ENCODE measurements at places on chromosomes 5 and 9. TPM values are rescaled to one million over a fixed set of nuclear protein-coding genes. Genes with fewer than 3 reads are reported as not detected.
A peak's percentile ranks its signal among the peaks of the same experiment; 100 is the strongest.

Gene OBP2B
- not detected for total RNA-seq

Gene C9orf50
- not detected for total RNA-seq

Gene SV2C
- total RNA-seq, result 0.32 TPM

Gene WDR36
- 27.7 TPM for total RNA-seq

DNA sequence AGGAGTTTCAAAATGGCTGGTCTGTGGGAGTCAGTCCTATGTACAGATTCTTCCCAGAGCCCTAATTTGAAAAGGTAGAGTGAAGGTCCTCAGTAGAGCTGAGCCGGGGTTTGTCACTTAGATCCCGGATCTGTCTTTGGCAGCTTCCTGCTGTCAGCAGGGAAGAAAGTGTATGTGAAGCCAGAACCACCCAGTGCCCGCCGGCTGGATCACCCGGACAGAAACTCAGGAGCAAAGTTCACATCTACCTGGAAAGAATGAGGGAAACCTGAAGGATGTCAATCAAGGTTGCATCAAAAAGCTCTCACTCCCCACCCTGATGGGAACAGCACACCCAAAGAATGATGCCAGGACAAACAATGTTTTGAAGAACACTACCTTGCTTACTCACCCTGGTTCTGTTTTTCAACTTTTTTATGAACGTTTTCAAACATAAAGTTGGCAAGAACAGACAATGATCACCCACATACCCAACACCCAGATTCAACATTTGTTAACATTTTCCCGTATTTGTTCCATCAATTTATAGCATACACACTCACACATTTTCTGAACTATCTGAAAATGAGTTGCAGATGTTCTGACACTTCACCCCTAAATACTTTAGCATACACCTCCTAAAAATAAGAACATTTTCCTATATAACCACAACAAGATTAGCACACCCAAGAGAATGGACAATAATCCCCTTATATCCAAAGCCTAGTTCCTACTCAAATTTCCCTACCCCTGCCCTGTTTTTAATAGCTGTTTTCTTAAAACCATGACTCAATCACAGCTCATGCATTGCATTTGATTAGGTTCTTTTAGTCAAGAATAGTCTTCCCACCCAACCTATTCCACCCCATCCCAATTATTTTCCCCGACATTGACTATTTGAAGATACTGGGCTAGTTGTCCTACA is 133.9 kb downstream of the LHFPL2 start:
- H3K4me1 ChIP-seq, result peaks cover 46% of the 10 kb centered on the region
- H3K27ac ChIP-seq, result no peak overlapping the region
- no peak for DNase-seq
- H3K27me3 ChIP-seq, result no peaks in the 10 kb centered on the region
- no peak overlapping the region for H3K4me3 ChIP-seq
- no peaks in the 10 kb centered on the region for H3K36me3 ChIP-seq

DNA sequence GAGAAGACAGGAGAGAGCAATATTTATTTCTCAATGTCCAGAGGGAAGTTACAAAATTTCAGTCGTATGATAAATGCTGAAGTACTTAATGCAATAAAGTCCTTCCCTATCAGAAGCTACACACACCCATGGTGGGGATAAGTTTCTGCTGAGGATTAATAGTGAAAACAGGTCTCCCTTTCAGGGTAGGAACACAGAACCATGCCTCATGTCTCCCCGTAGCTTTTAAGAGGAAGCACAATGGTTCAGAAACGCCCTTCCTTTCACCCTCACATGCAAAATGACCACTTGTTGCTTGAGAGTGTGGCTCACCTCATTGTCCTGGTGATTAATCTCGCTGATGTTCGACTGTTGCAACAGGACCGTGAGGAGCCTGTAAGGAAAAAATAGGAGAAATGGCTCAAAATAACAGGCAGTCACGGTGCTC is 73.6 kb downstream of the ANKRD55 start:
- no peak for DNase-seq
- no peaks in the 10 kb centered on the region for H3K36me3 ChIP-seq
- H3K4me3 ChIP-seq, result no peak overlapping the region
- peaks cover 73% of the 10 kb centered on the region for H3K4me1 ChIP-seq
- H3K27me3 ChIP-seq, result no peaks in the 10 kb centered on the region

GRCh38 chr9:34328500-34328986 is 525 bp downstream of the KIF24 start:
- no peaks in the 10 kb centered on the region for H3K27me3 ChIP-seq
- H3K4me1 ChIP-seq, result peaks cover 17% of the 10 kb centered on the region
- no peaks in the 10 kb centered on the region for H3K36me3 ChIP-seq
- no peak for DNase-seq

- H3K27ac ChIP-seq, result no peak overlapping the region
- no peak for DNase-seq
- H3K27me3 ChIP-seq, result no peaks in the 10 kb centered on the region
Observed at GRCh38 chr9:22265038-22265437, 181.6 kb upstream of the DMRTA1 start.

DNA sequence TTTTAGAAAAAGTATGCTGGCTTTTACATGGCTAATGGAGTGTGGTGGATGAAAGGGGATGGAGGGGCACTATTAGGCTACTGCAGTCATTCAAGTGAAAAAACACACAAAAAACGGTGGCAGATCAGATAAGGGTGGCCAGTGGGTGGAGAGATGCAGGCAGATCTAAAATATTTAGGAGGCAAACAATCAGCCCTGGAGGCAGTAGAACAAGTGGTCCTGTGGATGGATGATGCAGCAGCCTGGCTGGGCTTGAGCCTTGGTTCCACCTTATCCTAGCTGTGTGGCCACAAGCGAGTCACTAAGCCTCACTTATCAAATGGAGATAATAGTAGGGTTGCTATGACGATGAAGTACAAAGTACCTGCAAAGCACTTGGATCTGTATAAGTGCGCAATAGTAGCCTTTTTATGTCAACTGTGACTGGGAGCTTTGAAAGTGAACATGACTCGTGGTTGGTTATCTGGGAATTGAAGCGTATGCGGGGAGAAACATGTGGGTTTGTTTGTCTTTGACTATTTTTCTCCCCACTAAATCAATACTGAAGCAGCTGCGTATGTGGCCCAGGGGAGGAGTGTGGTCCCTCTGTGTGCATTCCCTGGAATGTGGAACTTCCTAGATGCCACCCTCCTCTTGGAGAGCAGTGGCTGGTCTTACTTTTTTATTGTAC is 20.2 kb downstream of the NSG2 start:
- DNase-seq, result no peak
- H3K27me3 ChIP-seq, result peaks cover 8% of the 10 kb centered on the region
- no peak overlapping the region for H3K27ac ChIP-seq

DNA sequence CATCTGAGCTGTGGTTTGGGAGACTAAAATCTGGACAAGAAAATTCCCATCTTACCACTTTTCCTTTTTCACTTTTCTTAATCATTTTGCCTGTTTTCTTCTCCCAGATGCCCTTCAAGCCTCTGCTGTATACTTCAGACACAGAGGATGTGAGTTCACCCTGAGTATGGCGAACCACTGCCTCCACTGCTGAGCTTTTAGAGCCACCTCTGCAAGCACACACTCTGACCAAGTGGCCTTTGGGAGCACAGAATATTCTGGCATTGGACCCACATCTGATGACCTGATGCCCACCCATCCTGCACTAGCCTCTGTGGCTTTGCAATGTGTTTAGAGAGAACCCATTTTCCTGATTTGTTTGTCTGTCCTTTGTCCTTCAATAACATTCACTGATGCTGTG is 32.5 kb downstream of the TERT start:
- no peaks in the 10 kb centered on the region for H3K4me1 ChIP-seq
- no peaks in the 10 kb centered on the region for H3K27me3 ChIP-seq
- H3K4me3 ChIP-seq, result no peak overlapping the region
- no peak overlapping the region for H3K27ac ChIP-seq
- no peak for DNase-seq

- H3K27ac ChIP-seq, result peak overlapping the region; percentile 74
- peaks cover 36% of the 10 kb centered on the region for H3K27me3 ChIP-seq
- no peaks in the 10 kb centered on the region for H3K36me3 ChIP-seq
- no peak for DNase-seq
Observed at GRCh38 chr5:115168829-115169486, 750 bp downstream of the TRIM36 start.

- H3K27ac ChIP-seq, result no peak overlapping the region
- no peaks in the 10 kb centered on the region for H3K27me3 ChIP-seq
- DNase-seq, result no peak
- H3K4me3 ChIP-seq, result no peak overlapping the region
Observed at GRCh38 chr5:112682621-112683061, 55.0 kb upstream of the APC start.

DNA sequence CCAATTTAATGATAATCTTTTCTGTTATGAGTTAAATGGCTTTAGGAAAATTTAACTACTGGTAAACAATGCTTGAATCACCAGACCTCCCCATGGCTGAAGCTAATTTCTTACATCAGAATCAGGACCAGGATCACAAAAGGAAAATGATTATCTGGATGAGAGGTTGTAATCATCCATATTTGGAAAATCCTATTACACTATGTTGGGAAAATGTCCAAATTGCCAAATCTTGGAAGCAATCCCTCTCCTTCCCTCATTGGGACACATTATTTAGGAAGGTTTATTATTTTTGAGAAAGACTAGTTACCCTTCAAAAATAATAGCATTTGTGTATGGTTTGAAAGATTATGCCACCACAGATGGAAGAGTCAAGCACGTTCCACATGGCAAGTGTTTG is 130.7 kb upstream of the MINAR2 start:
- DNase-seq, result no peak
- no peak overlapping the region for H3K4me3 ChIP-seq
- H3K27me3 ChIP-seq, result no peaks in the 10 kb centered on the region
- no peak overlapping the region for H3K27ac ChIP-seq
- H3K36me3 ChIP-seq, result no peaks in the 10 kb centered on the region
- H3K4me1 ChIP-seq, result no peaks in the 10 kb centered on the region
